ENCODE measurements at places on chromosomes 2 and 18. TPM values are rescaled to one million over a fixed set of nuclear protein-coding genes. Genes with fewer than 3 reads are reported as not detected.

- no peaks in the 10 kb centered on the region for H3K36me3 ChIP-seq
- H3K27ac ChIP-seq = no peak overlapping the region
- no peak for DNase-seq
- no peaks in the 10 kb centered on the region for H3K4me1 ChIP-seq
Observed at GRCh38 chr18:33472509-33472908, 32.0 kb upstream of the CCDC178 start.

DNA sequence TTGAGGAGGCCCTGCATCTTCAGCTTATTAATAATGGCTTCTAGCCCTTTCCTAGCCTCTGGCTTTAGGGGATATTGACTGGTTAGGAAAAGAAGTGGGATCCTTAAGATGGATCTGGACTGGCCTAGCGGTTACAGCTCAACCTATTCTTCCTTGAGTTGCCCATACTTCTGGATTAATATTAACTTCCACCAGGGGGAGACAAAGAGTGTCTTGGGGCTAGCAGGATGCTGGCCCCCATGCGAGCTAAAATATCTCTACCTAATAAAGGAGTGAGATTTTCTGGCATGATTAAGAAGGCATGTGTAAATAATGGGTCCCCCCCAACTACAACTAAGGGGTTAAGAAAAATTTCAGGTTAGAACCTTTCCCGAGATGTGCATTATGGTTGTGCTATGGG is 23.2 kb upstream of the PLA2R1 start:
- no peak overlapping the region for H3K4me3 ChIP-seq
- DNase-seq = no peak

The DNAH7 gene
- total RNA-seq = 0.56 TPM

GRCh38 chr2:637804-638203 is 39.4 kb downstream of the TMEM18 start:
- peaks cover 7% of the 10 kb centered on the region for H3K36me3 ChIP-seq
- H3K4me3 ChIP-seq = no peak overlapping the region
- peaks cover 2% of the 10 kb centered on the region for H3K27me3 ChIP-seq
- DNase-seq = no peak

The ZNF521 gene
- 58.7 TPM for total RNA-seq

DNA sequence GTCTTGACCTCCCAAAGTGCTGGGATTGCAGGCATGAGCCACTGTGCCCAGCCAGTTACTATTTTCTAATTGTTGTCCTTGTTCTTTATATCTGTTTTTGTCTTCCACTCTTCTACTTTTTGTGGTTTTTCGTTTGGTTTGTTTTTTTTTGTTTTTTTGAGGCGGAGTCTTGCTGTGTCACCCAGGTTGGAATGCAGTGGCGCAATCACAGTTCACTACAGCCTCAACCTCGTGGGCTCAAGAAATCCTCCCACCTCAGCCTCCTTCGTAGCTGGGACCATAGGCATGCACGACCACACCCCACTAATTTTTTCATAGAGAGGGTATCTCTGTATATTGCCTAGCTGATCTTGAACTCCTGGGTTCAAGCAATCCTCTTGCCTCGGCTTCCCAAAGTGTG is 100.7 kb downstream of the EHBP1 start:
- H3K36me3 ChIP-seq = no peaks in the 10 kb centered on the region
- no peaks in the 10 kb centered on the region for H3K4me1 ChIP-seq
- no peak for DNase-seq
- H3K4me3 ChIP-seq = no peak overlapping the region
- H3K27ac ChIP-seq = no peak overlapping the region

The CHCHD5 gene
- total RNA-seq = 24.4 TPM

The CFAP65 gene
- 1.1 TPM for total RNA-seq
